ENCODE measurements at places on chromosomes 3 and 15. TPM values are rescaled to one million over a fixed set of nuclear protein-coding genes. Genes with fewer than 3 reads are reported as not detected.

DNA sequence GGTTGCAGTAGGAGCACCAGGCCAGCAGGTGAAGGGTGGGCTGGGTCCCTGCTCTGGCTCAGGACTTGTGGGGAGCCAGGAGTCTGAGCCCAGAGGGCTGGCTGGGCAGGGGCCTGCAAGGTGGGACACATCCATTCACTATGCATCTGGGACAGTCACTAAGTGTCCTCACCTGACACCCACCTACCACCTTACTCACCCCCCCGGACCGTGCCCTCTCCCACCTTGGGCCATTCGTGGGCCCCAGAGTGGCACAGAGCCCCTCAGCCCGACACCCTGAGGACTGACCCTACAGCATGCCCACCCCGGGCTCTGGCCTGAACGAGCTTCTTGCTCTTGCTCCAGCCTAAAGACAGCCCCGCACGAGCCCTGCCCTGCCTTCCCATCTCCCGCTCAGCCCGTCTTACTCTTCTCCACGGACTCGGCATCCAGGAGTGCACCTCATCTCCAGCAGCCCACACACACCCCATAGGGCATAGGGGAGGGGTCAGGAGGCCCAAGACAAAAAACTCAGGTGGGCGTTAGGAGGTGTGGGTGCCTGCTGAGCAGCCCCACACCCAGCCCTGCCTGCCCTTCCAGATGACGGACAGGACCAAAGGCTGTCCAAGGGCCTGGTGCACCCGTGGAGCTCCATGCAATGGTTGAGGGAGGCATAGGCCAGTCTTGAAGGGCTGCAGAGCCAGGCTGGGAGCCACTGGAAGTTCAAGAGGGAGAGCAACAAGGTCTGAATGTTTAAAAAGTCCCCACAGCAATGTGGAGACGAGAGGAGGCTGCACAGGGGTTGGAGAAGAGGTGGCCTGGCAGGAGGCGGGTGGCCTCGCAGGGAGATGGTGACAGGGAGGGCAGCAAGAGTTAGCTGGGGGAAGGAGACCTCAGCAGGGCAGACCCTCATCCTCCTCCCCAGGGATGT lies 27.0 kb downstream of the PTH1R start:
- DNase-seq = no peak

DNA sequence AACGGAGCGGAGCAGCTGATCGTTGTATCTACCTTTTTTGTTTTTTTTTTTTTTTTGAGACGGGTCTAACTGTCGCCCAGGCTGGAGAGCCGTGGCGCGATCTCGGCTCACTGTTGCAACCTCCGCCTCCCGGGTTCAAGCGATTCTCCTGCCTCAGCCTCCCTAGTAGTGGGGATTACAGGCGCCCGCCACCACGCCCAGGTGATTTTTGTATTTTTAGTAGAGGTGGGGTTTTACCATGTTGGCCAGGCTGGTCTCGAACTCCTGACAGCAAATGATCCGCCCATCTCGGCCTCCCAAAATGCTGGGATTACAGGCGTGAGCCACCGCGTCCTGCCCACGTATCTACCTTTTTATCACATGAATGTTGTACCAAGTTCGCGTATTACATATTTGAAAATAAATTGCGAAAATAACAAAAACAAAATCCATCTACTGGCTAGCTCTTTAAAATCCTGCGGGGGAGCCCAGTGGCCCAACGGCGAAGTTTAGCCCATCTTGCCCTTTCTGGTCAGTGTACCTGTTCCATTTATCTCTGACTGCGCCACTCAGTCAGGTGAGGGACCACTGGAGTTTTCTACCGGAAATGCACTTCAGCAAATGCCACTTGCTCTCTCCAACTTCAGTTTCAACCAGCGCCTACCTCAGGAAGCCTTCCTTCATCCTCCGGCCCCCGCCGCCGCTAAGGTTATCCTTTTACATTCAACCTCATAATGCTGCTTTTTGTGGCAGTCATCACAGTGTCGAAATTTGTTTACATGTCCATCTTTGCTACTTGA lies 1.2 kb upstream of the EIF3J start:
- DNase-seq = no peak

DNA sequence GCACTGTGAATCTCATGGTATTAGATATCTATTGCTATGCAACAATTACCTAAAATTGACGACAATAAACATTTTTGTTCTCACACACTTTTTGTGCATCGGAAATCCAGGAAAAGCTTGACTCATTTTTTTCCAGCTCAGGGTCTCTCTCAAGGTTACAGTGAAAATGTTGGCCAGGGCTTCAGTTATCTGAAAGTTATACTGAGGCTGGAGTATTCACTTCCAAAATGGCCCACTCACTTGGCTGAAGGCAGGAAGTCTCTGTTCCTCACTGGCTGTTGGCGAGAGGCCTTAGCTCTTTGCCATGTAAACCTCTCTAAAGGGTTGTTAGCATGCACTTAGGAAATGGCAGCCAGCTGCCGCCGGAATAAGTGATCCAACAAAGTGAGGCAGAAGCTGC lies 41.4 kb downstream of the OSTN start:
- DNase-seq = no peak

GRCh38 chr3:12148183-12148940 lies 10.3 kb downstream of the TIMP4 start:
- peak; percentile 34 for DNase-seq

The CEMIP gene
- polyA plus RNA-seq = 1.9 TPM

DNA sequence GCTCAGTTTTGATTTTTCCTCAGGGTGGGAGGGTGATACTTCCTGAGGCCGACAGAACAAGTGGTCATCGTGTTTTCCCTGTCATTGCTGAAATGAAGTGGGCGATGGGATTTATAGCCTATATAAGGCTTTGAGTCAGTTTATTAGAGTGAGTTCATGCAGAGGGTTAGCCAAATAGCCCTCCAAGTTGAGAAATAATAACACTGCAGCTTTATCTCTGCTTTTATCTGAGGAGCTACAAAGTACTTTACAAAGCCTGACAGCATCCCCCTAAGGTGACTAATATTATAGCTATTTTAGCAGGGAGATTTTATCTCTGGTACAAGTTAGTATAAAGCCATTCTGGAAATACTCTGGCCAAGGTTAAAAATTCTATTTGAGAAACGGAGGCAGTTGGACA lies 389.6 kb downstream of the MFSD1 start:
- no peak for DNase-seq

All from lung (tissue), 17 donors.